ENCODE measurements at places on chromosomes 5 and 9.

DNA sequence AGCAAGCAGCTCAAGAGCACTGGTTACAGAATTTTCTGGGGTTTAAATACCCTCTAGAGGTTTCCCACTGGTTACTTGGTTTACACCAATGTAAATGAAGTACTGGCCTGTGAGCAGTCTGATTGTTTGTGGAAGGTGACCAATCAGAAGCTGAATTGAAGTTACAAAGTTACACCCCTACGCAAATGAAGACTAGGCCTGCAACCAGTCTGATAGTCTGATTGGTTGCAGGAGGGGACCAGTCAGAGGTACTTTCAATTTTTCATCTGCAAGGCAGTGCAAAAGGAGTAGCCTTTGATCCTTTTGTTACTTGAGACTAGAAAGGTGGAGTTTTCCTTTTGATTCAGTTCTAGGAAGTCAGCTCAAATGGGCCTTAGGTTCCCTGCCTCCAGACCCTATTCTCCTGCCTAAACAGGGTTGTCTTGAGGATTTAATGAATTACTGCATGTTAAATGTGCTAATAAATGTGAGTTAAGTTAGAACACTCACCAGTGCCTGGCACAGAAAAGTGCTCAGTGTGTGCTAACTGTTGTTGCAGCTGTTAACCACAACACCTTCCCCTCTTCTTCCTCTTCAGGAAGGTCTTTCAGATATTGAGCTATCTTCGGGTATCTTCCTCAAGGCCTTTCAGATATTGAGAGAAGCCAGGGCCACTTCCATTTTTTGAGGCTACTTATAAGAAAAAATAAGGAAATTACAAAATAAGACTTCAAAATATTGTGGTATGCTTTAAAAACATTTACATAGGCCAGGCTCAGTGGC, 32.1 kb upstream of the CLINT1 start:
- no peak for DNase-seq

DNA sequence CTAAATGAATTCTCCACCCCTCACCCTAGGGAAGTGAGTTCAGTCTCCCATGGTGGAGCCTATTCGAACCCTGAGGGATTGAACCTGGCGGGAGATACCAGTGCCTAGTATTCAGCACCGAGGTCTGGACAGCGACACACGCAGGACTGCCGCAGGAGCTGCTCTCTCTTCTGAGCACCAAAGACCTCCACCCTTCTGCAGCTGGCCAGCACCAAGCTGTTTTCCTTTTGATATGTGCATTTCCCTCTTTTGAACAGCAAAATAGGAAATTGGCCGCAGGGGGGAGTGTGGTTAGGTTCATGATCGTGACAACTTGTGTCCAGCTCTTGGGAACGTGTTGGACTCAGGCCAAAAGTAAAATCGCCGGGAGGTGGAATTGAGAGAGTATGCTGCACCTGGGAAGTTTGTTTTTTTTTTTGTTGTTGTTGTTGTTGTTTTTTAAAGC, 1.2 kb upstream of the PCSK1 start:
- peak; percentile 16 for DNase-seq

DNA sequence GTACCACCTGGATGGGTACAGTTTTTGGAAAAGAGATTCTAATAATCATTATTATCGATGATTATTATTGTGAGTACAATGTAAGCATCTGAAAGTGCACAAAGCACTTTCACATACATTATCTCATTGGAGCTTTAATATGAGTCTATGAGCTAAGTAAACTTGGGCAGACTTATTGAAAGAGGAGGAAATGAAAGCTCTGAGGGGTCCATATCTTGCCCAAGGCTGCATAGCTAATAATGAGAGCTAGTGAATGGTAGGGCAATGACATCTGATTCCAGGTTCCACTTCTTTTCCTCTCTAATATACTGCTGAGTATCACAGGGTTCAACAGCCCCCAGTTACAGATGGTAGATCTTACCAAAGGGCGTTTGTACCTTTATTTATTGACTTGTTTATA, 26.1 kb downstream of the TIMD4 start:
- no peak for DNase-seq

- no peak for DNase-seq
Measured at GRCh38 chr5:87851603-87852002, 417.0 kb downstream of the TMEM161B start.

- DNase-seq, result no peak
Measured at GRCh38 chr9:114911167-114911821, 19.1 kb downstream of the TNFSF8 start.

Measured in CD4-positive, alpha-beta T cell treated with Interleukin-17A for 4 hours (primary cell).